ENCODE measurements at places on chromosomes 4 and X.

GRCh38 chr4:42415281-42415680 is 18.0 kb downstream of the SHISA3 start:
- DNase-seq: no peak

DNA sequence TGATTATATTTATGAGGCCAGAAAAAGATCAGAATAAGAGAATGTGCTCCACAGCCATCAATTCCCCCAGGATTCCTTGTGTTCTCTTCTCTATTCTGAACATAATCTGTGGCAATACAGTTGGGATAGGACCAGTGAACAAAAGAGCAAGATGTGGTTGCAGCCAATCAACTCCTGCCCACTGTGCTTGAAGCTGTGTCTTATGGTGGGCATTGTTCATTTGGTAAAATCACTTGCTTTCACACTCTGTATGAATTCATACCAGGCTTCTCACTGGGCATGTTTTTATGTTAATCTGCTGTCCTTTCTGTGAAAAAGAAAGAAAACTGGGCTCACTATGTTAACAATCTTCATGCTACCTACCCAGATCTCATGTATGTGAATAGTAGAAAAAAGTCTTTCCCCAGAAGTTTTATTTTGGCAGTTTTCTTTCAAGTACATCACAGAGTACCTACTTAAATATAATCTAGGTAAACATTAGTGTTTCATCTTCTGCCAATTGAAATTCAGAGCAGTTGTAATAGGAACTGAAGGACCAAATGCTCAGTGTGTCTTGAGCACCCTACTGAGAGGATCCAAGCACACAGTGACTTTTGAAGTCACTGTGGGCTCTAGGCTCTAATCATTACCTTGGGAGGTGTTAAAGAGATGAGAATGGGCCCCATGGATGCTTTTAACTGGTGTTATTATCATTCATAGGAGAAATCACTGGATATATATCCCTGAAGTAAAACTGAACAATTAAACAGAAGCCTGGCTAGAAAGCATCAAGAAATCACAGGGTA is 429.2 kb upstream of the TRAM1L1 start:
- no peak for DNase-seq

DNA sequence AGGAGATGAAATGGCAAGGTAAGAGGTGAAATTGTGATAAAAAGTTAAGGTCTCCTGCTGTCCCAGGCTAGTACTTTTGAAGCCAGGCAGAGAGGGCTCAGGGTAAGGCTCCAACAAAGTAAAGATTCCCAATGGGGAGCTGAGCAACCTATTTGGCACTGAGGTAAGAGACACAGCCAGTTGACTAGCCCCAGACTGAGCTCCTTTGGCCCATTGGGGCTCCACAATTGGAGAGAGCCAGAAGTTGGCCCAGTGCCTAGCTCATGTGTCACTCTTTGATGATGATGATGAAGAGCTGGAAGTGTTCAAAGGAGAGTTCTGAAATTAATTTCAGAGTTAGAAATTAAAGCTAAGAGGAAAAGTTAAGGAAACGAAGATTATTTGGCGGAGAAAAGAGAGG is 94.6 kb downstream of the RLIM start:
- DNase-seq: no peak

DNA sequence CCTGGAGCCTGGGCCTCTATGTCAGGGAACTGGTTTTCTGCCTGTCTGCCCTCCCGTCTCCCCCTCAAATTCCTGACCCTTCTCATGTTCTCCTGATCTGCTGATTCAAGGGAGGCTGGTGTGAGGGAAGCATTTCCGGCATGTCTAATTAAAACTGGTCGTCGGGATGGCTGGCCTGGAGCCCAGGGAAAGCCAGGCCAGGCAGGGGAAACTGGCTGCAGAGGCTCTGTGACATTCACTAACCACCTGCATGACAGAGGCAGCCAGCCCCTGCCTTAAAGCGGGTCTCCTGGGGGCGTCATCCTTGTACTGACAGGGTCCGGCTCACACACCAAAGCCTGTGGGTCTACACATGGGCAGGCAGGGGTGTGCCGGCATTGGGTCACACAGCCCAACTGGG is 35.2 kb downstream of the ABLIM2 start:
- no peak for DNase-seq

GRCh38 chrX:38651625-38652601 is 90.6 kb downstream of the TSPAN7 start:
- no peak for DNase-seq

GRCh38 chr4:164027805-164028204 is 533.3 kb downstream of the TMA16 start:
- DNase-seq: no peak

DNA sequence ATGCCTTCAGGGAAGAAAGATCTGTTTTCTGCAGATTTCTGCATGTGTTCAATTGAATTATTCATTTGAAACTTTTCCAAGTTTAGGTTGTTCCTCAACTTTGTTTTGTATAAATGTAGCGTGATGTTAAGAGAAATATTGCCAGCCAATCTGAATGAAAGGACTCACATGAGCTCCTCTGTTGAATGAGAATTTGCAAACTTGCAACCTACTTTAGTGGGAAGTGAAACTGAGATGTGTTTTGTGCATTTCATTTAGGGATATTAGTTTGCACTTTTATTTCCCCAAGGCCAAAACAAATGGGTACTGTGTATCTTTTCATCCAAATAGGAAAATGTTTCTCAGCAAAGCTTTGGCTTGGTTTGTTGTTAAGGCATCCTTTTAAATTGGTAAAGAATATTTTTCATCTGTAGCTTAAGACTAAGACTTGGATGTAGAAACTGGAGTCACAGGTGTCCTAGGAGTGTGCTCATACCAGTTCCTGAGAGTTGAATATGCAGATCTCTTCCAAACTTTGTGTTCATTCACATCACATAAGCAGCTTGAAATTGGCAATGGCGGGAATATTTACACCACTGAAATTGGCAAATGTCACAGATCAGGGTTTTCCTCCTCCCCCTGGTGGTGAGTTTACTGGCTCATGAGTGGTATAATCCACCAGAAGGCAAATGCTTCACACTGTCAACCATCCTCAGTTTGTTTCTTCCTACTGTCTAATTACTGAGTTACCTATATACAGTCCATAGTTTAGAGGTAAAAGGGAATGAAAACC is 193.6 kb upstream of the BANK1 start:
- DNase-seq: no peak

Measured in activated gamma-delta T cell (primary cell).